Substantia nigra (tissue), 51 donors: ENCODE measurements at places on chromosomes 13 and 19.
A peak's percentile ranks its signal among the peaks of the same experiment; 100 is the strongest.

- DNase-seq, result peak; percentile 39
Measured at GRCh38 chr13:43326100-43326499, 302.7 kb downstream of the DNAJC15 start.

DNA sequence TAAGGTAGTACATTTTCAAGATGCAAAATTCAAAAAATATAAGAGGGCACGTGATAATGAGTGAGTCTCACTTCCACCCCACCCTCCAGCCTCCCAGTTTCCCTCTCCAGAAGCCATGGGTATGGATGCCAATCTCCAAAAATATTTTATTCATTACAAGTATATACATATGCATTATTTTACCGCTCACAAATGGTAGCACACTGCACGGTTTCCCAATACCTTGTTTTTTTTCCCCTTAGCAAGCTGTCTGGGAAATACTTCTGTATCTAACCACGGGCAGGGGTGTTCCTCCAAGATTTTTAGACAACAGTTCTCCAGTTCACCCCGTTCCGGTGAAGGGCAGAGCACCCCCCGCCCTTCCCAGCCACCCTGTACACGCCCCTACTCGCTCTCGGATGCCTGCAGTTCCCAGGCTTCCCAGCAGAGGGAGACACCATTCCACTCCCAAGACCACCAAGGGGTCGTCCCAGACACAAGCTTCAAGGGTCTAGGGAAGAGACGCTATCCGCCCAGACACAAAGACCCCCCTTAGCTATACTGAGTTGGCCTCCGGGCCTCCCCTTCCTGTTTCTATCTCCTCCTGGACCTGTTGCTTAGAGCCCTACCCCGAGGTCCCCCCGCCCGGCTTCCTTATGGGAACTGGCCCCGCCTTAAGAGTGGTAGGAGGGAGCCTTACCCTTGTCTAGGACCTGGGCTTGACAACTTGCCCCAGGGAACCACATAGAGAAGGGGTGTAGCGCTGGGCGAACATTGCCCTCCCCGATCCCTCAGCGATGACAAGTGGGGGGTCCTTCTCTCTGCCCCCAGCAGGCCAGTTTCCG is 1.1 kb upstream of the FXYD3 start:
- peak; percentile 71 for DNase-seq

DNA sequence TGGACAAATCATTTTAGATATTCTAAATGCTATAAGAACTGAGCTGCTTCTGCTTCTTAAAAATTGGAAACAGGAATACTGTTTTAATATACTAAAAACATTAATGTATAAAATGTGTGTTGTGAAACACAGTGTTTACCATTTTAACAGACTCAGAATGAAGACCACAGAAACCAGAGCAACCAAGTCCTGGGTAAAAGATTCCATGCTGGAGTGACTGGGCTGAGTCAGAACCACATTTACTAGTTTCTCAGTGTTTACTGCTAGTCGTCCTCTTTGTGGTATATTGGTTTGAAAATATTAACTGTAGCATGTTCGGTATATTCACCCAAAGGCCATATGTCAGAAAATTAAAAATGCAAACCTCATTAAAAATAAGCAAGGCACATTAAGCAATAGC is 31.9 kb downstream of the ANKRD10 start:
- no peak for DNase-seq

GRCh38 chr13:51827254-51827653 is 17.7 kb downstream of the TMEM272 start:
- no peak for DNase-seq

GRCh38 chr19:42540071-42540553 is 11.8 kb upstream of the CEACAM1 start:
- no peak for DNase-seq

DNA sequence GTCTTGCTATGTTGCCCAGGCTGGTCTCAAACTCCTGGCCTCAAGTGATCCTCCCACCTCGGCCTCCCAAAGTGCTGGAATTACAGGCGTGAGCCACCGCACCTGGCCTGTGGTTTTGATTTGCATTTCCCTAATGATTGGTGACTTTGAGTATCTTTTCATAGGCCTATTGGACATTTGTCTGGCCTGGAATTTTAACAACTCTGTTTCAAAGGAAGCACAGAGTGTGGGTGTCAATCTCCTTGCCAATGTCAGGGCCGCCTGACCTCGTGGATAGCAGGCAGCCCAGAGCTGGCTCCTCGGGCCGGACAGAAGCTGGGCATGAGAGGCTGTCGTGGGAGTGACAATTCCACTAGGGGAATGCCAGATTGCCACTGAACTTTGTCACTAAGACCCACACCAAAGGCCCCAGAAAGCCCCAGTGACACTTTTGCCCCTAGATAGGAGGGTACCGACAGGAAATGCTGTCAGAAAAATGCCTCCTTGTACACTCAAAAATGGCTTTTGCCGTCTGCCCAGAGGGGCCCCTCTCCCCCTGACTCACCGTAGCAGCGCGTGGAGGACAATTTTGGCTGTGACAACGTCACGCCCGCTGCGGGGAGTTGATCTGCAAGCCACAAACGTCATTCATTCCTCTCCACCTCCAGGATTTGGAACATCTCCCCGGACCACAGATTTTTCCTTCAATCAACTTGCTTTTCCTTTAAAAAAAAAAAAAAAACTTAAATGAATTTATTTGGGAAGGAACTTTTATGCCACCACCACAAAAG is 11.7 kb upstream of the ADGRE5 start:
- no peak for DNase-seq

- DNase-seq, result no peak
Measured at GRCh38 chr19:1290703-1291651, 5.3 kb downstream of the EFNA2 start.
